ENCODE measurements at places on chromosomes 7 and 10.

- peak; percentile 12 for DNase-seq
Measured at GRCh38 chr10:6579183-6579903, 733 bp downstream of the PRKCQ start.

- DNase-seq = no peak
Measured at GRCh38 chr10:84302223-84302622, 26.2 kb upstream of the CCSER2 start.

- DNase-seq = no peak
Measured at GRCh38 chr7:45105588-45106188, 5.8 kb downstream of the TBRG4 start.

GRCh38 chr7:20783125-20783699 lies 3.5 kb downstream of the SP8 start:
- no peak for DNase-seq

- no peak for DNase-seq
Measured at GRCh38 chr7:27611059-27611458, 51.6 kb downstream of the HIBADH start.

DNA sequence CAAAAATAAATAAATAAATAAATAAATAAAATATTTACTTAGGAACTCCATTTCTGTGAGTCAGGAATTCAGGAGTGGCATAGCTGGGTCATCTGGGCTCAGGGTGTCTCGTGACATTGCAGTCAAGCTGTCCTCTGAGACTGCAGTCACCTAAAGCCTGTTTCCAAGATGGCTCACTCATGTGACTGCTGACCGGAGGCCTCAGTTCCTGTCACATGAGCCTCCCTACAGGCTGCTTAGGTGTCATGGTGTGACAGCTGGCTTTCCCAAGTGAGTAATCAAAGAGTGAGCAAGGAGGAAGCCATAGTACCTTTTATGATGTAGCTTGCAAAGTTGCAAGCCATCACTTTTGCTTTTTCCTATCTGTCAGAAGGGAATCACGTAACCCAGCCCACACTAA lies 128.6 kb upstream of the KCTD7 start:
- DNase-seq = no peak

DNA sequence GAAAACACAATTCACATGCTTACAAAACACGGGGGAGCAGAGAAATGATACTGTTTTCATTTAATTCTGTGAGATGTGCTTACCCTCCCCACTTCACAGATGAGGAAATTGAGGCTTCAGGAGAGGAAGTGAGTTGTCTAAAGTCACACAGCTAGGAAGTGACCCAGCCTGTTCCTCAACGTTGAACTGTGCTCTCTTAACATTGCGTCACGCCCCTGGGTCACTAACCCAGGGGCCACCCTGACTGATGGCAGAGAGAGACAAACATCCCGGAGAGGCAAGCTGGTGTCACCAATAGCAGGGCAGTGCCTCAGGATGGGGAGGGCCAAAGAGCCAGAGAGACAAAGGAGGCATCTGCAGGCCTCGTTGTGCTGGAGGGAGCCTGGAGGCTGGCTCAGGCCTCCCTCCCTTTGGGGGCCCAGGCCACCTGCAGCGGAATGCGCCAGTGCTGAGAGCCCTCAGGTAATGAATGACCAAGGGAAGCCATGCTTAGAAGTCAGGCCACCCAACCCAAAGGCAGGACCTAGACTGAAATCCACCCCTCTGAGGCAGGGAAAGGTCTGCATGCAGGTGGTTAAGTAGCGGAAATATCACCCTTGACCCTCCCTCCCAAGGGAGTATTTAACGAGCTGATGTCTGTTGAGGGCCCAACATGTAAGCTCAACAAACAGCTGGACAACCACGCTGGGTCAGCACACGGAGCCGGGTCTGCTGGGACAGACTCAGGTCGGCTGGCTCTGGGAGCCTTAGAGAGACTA lies 81.3 kb downstream of the C10orf105 start:
- peak; percentile 50 for DNase-seq

DNA sequence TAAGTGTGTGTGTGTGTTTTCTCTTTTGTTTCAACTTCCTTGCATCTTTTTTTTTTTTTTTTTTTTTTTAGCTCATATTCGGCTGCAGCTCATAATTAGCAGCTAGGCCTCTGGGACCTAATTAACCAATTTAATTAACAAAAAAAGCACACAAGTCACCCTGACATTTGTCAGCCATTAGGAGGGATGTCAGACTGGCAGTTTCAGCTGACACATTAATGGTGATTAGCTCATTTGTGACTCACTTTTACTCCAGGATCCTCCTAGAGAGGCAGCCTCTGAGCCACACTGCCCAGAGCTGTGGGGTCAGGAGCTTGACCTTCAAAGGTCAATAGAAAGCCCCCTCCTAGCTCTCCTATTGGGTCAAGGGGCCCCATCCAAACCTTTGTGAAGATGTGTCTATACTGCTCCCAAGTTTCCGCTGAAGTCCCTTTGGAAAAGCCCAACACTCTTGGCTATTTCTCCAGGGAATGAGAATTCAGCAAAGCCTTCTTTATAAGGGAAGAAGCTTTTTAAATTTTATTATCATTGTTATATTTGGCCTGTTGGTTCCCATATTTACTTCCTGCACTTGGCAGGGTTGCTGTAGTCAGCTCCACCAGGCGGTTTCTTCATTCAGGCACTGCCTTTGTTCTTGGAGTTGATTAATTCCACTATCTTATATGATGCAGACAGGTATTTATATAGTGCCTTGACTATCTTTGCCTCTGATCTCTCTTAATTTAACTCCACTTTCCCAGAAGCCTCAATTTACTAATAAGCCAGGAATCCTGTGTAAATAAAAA lies 109.5 kb upstream of the HABP2 start:
- no peak for DNase-seq

GRCh38 chr7:147245274-147245673 lies 1128.7 kb downstream of the CNTNAP2 start:
- peak; percentile 8 for DNase-seq

DNA sequence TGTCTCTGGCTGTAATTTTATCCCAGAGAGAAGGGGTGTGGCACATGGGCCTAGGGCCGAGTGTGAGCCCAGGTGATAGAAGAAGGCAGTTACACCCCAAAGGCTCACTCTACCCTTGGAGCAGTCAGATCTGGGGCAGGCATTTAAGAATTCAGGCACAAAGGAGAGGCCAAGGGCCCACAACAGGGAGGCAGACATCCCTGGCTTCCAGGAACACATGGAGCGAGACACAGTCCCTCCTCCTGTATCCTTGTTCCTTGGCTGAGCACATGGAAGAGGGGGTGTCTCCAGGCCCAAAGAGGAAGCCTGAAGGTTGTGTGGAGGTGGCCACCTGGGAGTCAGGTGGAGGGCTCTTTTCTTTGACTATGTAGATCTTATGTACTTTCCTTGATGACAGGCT lies 286.2 kb downstream of the RPS24 start:
- no peak for DNase-seq

DNA sequence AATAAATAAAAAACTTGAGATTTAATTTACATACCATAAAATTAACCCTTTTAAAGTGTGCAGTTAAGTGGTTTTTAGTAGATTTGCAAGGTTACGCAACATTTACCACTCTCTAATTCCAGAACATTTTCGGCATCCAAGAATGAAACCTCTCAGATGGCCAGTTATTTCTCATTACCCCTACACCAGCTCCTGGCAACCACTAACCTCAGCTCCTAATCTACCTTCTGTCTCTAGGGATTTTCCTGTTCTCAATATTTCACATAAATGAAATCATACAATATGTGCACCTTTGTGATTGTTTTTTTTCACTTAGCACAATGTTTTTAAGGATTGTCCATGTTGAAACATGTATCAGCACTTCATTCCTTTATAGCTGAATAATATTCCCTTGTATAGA lies 45.1 kb downstream of the INPP5F start:
- no peak for DNase-seq

- peak; percentile 76 for DNase-seq
Measured at GRCh38 chr10:112140110-112140970, 43.2 kb downstream of the GPAM start.

DNA sequence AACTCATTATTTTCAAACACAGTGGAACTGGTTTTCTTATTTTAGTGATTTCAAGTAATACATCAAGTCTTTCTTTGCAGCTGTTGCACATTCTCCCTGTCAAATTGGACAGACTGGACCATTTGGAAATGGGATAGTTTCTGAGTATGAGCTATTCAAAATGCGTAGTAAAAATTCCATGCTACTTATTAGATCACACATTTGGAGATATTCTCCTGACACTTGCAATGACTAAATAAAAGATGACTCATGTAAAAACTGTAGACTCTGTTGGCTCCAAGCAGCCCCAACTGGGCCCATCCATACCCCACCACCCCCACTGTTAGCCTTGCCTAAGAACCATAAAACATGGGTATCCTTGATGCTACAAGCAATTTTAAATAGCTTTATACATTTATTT lies 25.9 kb upstream of the BICC1 start:
- DNase-seq = no peak
